Activated T-helper 1 cell treated with anti-CD3 and anti-CD28 coated beads, Interleukin-2, amount 50 U/mL, for 16 hours (primary cell): ENCODE measurements at places on chromosomes 3 and 15.

DNA sequence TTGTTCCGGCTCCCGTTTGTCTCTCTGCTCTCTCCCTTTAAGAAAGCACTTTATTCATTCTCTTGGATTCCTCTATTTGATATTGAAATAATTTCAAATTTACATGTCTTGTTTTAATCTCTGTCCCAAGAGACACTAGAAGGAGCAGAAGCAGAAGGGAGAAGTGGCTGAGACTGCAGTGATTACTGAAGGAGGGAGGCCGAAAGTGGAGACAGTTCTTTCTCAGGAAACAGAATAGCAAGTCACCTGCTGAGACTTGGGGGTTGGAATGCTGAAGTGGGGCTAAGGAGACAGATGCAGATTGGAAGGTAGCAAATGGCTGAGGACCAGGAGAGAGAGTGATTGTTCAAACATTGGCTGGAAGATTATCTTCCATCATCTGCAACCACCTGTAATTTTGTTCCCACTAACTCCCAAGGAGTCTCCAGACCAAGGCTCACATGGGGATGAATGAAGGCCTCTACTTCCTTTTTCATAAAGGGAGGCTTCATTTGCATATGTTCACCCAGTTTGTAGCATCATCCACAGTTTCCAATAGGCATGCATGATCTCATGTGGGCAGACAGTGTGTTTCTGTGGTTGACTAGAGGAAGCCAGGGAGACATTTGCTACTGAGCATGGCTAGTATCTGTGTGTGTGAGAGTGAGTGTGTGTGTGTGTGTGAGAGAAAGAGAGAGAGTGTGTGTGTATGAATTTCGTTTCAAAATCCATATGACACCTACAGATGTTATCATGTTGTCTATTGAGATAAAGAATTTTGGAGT, 24.0 kb downstream of the LTF start:
- no peak for DNase-seq

- no peak for DNase-seq
These were observed 145.8 kb upstream of the THRB start for GRCh38 chr3:24640330-24640877.

GRCh38 chr3:52704611-52705437, 767 bp downstream of the GLT8D1 start:
- no peak for DNase-seq

GRCh38 chr3:50994537-50994936, 319.8 kb downstream of the DOCK3 start:
- DNase-seq: no peak

DNA sequence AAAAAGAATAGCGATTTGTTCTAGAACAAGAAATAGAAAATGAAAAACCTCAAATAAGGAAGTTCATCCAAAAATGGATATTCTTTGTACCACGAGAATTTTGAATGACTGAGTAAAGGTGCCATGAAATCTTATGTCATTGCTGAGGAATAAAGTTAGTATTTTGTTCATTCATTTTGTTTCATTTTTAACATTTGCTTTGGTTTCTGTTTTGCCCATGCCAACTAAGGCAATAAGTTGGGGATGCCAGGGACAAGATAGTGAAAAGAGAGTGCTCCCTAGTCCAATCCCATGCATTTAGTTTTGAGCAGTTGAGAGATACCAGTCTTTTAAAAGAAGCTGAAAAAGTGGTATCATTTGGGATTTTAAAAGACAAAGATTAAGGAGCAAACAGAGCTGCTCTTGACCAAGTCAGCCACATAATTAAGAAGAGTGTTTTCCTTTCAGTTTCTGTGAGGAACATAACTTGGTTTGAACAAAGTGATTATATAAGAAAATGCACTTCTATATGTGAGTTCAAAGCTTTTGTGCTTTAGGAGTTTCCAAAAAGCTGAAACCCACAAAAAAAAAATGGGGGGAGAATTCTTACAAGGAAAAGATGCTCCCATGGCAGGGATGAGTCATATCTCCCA, 201.4 kb downstream of the PLOD2 start:
- no peak for DNase-seq

DNA sequence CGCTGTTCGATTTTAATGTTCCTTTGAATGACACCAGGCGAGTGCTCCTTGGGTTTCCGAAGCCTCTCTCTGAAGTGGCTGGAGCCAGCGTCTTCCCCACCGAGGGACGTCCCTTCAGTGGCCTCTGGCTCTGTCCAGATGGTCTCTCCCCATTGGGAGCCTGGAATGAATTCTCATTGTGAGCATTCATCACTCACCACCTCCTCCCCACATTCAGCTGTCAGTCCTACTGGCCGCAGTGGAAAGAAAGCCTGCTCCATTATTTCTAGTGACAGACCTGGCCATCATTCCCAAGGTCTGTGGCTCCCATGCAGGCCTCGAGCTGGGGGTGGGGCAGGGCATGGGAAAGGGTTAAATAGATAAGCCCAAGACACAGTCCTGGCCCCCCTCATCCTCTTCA, 35.2 kb downstream of the ZNF710 start:
- DNase-seq: no peak

DNA sequence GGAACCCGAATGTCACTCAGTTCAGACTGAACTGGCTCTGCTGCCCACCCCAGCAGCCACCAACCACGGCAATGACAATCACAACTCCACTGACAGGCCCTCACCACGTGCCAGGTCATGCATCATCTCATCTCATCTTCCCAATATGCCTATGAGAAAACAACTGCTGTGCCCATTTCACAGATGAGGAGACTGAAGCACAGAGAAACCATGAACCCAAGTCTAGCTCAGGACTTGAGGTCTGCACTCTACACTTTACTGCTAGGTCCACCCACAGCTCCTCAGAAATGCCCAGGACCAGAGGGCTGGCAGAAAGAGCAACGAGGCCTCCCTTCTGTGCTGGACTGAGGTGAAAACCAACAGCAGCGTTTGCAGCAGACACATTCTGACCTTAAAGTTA, 99.2 kb upstream of the LINGO1 start:
- no peak for DNase-seq

GRCh38 chr3:126419886-126420786, 25.4 kb downstream of the CFAP100 start:
- no peak for DNase-seq

DNA sequence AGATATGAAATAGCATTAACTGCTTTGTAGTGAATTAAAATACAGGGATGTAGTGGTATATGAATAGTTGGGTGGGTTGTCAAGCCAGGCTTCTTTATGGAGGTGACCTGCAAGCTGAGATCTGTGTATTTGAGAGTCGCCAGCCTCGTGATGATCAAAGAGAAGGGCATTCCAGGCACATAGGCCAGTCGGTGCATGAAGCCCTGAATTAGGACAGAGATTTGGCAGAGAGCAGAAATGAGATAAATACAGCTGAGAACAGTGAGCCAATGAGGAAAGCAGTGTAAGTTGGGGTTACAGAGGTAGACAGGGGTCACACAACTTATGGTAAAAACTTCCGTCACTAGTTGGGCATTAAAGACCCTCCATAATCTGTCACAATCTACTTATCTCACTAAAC, 641.9 kb downstream of the OTOL1 start:
- DNase-seq: no peak

DNA sequence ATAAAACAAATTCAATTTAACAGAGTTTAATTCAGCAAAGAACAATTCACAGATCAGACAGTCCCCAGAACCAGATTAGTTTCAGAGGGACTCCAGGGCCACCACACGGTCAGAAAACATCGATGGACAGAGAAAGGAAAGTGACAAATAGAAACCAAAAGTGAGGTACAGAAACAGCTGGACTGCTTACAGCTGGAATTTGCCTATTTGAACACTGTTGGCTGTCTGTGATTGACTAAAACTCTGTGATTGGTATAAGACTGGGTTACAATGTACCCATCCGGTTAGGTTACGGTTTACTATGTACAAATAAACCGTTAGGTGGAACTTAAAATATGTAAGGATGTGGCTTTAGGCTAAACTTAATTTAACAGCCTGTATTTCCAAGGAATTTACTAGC, 30.3 kb downstream of the MOBP start:
- DNase-seq: no peak

- DNase-seq: no peak
These were observed 1239.2 kb downstream of the NSUN3 start for GRCh38 chr3:95302044-95302443.

DNA sequence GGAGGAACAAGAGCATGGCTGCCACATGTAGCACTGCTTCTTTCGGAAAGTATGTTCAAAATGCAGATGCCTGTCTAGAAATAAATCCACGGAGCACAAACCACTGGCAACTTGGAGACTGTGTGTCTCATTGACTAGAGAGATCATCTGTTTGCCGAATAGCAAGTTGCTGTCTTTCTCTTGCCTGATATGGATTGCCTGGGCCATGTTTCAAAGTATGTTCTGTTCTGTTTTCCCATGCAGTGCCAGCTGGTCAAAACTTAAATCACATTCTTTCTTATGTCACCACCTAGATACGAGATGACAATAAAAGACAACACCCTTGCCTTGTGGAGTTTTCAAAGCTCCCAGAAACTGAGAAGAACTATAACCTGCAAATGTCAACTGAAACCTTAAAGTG, 318.9 kb downstream of the RYR3 start:
- DNase-seq: no peak

DNA sequence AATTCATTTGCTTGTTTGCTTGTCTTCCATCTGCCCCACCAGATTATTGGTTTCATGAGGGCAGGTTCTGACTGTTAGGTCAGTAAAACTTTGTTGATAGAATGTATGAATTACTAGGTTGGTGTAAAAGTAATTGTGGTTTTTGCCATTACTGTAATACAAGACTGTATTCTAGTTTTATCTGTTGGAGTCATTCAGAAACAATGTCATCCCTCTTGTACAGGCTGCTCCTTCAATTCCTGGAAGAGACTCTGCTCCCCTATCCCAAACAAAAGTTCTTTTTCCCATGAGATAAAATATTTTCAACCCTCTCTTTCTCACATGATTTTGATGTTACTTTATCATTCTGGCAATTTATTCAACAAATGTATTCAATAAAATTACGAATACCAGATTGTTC, 115.0 kb downstream of the CHST2 start:
- DNase-seq: no peak

GRCh38 chr15:95417761-95418160, 912.7 kb upstream of the NR2F2 start:
- no peak for DNase-seq
